Fibroblast of lung (primary cell): ENCODE measurements at places on chromosomes 3 and 15.

GRCh38 chr3:45994419-45995235, 997 bp downstream of the FYCO1 start:
- no peaks in the 10 kb centered on the region for H3K27me3 ChIP-seq
- peak overlapping the region; percentile 86 for H3K27ac ChIP-seq
- no peak for DNase-seq

DNA sequence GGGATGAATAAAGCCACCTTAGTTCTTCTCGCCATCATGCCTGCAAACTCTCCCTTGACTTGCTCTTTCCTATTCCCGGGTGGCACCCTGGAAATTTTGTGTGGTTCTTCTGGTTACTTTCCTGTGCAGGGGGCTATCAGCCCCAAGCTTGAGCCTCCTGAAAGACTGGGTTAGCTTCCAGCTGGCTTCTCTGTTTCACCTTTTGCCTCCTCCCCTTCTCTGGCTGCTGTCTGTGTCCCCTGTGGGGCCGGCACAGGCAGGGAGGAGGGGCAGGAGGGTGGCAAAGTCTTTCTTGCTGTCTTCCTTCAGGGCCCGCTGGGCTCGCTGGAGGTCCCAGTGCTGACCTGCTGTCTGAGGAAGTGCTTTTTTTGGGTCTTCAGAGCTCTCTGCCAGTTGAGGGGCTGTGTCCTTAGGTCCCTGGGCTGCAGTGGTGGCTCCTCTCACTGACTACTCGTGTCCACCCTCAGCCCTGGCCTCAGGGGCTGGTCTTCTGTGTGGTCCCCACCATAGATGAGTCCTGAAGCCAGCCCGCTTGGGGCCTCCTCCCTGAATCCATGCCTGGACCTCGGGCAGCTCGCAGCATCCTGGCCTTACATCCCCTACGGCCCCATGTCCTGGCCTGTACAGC, 196.5 kb downstream of the KLF13 start:
- no peaks in the 10 kb centered on the region for H3K27me3 ChIP-seq
- H3K4me3 ChIP-seq, result no peak overlapping the region

DNA sequence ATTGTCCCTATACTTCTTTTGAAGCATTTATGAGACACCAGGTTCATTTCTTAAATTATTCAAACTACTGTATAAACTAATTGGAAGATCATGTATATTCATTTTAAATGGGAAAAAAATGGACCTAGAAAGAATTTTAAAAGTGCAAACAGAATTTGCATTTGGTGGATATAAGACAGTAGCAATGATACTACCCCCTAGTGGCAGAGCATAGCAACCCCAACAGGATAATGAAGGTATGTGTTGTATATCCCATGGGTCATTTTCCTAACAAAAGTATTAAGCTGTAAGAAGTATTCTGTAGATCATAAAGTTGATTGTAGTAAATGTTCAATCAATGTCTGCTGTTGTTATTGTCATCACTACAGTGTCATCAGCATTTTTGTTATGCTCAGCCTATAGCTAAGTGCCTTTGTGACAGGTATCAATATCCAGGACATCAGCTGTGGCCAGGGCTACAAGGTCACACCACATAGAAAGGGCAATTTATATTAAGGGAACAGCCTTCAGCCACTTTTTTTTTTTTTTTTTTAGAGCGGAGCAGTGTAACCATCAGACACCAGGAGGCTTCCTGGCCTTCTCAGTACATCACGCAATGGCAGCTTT, 175.8 kb downstream of the FOXB1 start:
- DNase-seq, result peak; percentile 73
- H3K4me1 ChIP-seq, result no peaks in the 10 kb centered on the region
- no peaks in the 10 kb centered on the region for H3K27me3 ChIP-seq
- no peak overlapping the region for H3K27ac ChIP-seq
- no peaks in the 10 kb centered on the region for H3K36me3 ChIP-seq
- H3K4me3 ChIP-seq, result no peak overlapping the region

- no peaks in the 10 kb centered on the region for H3K27me3 ChIP-seq
- DNase-seq, result no peak
- no peak overlapping the region for H3K27ac ChIP-seq
- no peak overlapping the region for H3K4me3 ChIP-seq
These were observed 743.0 kb upstream of the CBLB start for GRCh38 chr3:106611841-106612240.

- H3K27me3 ChIP-seq, result no peaks in the 10 kb centered on the region
- H3K4me3 ChIP-seq, result no peak overlapping the region
- peak; percentile 79 for DNase-seq
These were observed 218.6 kb downstream of the GREM1 start for GRCh38 chr15:32936283-32936918.

- H3K27me3 ChIP-seq, result peaks cover 26% of the 10 kb centered on the region
- H3K4me1 ChIP-seq, result no peaks in the 10 kb centered on the region
- DNase-seq, result no peak
- H3K36me3 ChIP-seq, result no peaks in the 10 kb centered on the region
These were observed 12.7 kb downstream of the SLC6A20 start for GRCh38 chr3:45783667-45784066.

DNA sequence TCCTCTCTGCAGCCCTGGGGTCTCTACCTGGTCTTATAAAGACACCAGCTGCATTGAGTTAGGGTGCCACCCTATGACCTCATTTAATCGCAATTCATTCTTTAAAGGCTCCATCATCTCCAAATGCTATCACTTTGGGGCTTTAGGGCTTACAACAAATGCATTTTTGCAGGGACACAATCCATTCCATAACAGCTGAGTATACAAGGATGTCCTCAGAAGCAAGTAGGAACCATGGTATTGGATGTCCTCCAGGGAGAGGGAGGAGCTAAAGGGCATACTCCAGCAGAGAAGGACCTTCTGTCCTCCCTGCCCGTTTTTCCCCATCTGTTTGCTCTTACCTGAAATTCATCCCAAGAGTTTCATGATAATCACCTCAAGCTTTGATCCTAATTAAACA, 30.3 kb downstream of the UMPS start:
- H3K36me3 ChIP-seq, result peaks cover 6% of the 10 kb centered on the region
- H3K4me1 ChIP-seq, result peaks cover 11% of the 10 kb centered on the region
- DNase-seq, result peak; percentile 61
- H3K27me3 ChIP-seq, result no peaks in the 10 kb centered on the region
- H3K4me3 ChIP-seq, result no peak overlapping the region
- H3K27ac ChIP-seq, result no peak overlapping the region

DNA sequence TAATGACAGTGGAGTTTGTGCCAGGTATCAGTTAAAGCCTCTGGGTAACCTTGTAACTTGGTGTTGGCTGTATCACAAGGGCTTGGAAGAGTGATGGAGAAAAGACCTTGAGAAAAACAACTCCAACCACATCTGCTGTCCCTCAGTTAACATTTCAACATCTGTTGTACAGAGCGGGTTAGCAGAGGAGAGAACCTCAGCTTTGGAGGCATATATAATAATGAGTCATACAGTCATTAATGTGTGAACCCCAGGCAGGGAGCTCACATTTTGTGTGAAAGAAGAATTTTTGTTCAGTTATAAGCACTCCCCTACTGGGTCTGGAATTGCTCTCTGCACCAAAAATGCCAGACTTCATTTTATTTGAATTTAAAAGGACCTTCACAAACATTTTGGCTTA, 439.5 kb downstream of the PDCD6IP start:
- peak; percentile 6 for DNase-seq
- H3K27ac ChIP-seq, result no peak overlapping the region
- no peaks in the 10 kb centered on the region for H3K36me3 ChIP-seq
- H3K4me1 ChIP-seq, result no peaks in the 10 kb centered on the region
- H3K4me3 ChIP-seq, result no peak overlapping the region
- H3K27me3 ChIP-seq, result no peaks in the 10 kb centered on the region

GRCh38 chr15:78024519-78024870, 53.0 kb downstream of the TBC1D2B start:
- H3K4me3 ChIP-seq, result no peak overlapping the region
- H3K4me1 ChIP-seq, result peaks cover 6% of the 10 kb centered on the region

GRCh38 chr15:92565351-92566125, 90.0 kb downstream of the FAM174B start:
- H3K36me3 ChIP-seq, result no peaks in the 10 kb centered on the region
- no peaks in the 10 kb centered on the region for H3K4me1 ChIP-seq
- no peak overlapping the region for H3K27ac ChIP-seq
- no peak overlapping the region for H3K4me3 ChIP-seq

GRCh38 chr15:68749793-68750192, 70.9 kb downstream of the ANP32A start:
- no peaks in the 10 kb centered on the region for H3K4me1 ChIP-seq
- H3K27me3 ChIP-seq, result no peaks in the 10 kb centered on the region
- H3K27ac ChIP-seq, result no peak overlapping the region
- no peak overlapping the region for H3K4me3 ChIP-seq
- H3K36me3 ChIP-seq, result no peaks in the 10 kb centered on the region
- DNase-seq, result no peak

GRCh38 chr15:73841756-73842725, 31.3 kb upstream of the TBC1D21 start:
- H3K27me3 ChIP-seq, result peaks cover 11% of the 10 kb centered on the region
- H3K4me3 ChIP-seq, result no peak overlapping the region
- H3K27ac ChIP-seq, result no peak overlapping the region
- no peak for DNase-seq

DNA sequence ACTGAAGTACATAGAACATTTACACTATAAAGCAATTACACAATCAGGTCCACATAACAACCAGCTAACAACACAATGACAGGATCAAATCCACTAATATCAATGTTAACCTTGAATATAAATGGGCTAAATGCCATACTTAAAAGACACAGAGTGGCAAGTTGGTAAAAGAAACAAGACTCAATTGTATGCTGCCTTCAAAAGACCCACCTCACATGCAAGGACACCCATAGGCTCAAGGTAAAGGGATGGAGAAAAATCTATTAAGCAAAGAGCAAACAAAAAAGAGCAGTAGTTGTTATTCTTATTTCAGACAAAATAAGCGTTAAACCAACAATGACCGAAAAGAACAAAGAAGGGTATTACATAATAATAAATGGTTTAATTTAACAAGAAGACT, 183.3 kb downstream of the PYDC2 start:
- no peak overlapping the region for H3K4me3 ChIP-seq
- DNase-seq, result no peak
- H3K27me3 ChIP-seq, result no peaks in the 10 kb centered on the region
- H3K4me1 ChIP-seq, result no peaks in the 10 kb centered on the region
- H3K27ac ChIP-seq, result no peak overlapping the region
- H3K36me3 ChIP-seq, result no peaks in the 10 kb centered on the region

DNA sequence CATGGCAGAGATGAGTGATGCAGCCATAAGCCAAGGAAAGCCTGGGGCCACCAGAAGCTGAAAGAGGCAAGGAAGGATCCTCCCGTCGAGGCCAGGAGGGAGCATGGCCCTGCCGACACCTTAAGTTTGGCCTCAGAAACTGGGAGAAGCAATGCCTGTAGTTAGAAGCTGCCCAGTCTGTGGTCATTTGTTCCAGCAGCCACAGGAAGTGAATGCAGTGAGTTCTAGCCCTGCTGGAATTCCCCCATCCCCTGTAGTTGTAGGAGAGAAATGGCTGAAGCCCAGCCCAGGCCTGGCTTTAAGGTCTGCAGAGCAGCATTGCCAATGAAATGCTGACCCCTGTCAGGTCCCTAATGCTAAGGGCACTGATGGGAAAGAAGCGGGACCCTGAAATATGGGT, 12.2 kb upstream of the CHSY1 start:
- H3K4me3 ChIP-seq, result no peak overlapping the region
- DNase-seq, result no peak
- H3K36me3 ChIP-seq, result no peaks in the 10 kb centered on the region
- no peak overlapping the region for H3K27ac ChIP-seq

GRCh38 chr15:38701149-38701548, 136.5 kb upstream of the RASGRP1 start:
- no peak overlapping the region for H3K4me3 ChIP-seq
- H3K27me3 ChIP-seq, result no peaks in the 10 kb centered on the region
- H3K36me3 ChIP-seq, result no peaks in the 10 kb centered on the region
- H3K27ac ChIP-seq, result no peak overlapping the region
- peaks cover 3% of the 10 kb centered on the region for H3K4me1 ChIP-seq

DNA sequence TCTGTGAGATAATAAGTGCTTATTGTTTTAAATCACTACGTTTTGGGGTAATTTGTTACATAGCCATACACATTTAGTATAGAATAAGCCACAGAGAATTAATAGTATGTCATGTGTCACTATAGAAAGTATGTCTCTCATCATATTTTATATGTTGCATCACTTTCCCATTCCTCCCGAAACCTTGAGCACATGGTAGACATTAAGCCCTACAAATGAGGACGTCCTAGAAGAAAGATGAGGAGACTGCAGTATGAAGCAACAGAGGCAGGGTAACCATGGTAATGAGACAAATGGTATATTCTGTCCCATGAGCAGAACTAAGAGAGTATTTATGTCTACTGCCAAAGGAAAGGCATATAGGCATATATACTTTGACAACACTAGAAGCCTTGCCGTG, 720.2 kb downstream of the ROBO1 start:
- no peaks in the 10 kb centered on the region for H3K36me3 ChIP-seq
- H3K27me3 ChIP-seq, result no peaks in the 10 kb centered on the region
- H3K27ac ChIP-seq, result no peak overlapping the region

GRCh38 chr3:95120921-95121320, 1058.1 kb downstream of the NSUN3 start:
- H3K4me1 ChIP-seq, result no peaks in the 10 kb centered on the region
- DNase-seq, result peak; percentile 3
- no peak overlapping the region for H3K27ac ChIP-seq
- H3K36me3 ChIP-seq, result no peaks in the 10 kb centered on the region

DNA sequence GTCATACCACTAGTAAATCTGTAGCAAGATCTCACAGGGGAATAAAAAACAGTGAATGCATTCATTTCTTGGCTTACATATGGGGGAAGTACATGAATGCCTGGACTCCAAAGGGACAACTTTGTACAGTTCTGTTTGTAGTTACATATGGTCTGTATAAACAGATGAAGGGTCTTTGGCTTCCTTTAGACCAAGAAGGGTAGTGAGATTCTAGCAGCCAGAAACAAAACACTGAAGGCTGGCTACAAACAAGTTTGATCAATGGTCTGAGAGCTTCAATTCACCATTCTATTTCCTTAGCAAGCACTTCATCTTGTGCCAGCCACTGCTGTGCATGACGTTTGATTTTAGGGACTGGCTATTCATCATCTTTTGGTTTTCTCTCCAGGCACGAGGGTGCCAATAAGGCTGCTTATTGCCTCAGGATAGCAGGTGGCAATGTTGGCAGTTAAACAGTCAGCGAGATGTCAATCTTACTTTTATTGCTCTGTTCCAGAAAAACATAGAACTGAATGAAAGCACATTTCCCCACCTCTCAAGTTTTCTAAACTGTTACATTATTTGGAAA, 313.7 kb upstream of the COL8A1 start:
- no peak overlapping the region for H3K27ac ChIP-seq
- no peak for DNase-seq
- H3K4me1 ChIP-seq, result no peaks in the 10 kb centered on the region
- H3K36me3 ChIP-seq, result no peaks in the 10 kb centered on the region
- H3K27me3 ChIP-seq, result no peaks in the 10 kb centered on the region

DNA sequence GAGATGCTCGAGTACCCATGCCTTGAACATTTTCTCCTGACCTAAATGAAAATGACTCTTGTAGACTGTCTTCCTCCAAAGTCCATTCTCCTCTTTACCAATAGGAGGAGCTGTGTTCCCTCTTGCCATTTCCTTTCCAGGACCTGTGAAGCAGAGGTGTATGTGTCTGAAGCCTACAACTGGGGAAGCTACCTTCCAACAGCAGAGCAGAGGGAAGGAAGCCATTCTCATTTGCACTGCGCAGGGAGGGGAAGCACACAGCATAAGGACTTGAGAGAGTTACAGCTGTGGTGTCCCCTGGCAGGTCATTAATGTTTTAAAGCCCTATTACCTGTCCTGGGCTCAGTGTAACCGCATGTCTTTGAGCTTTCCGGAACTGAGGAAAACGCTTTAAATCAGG, 38.7 kb downstream of the HSPBAP1 start:
- no peaks in the 10 kb centered on the region for H3K4me1 ChIP-seq
- H3K27ac ChIP-seq, result no peak overlapping the region
- no peaks in the 10 kb centered on the region for H3K36me3 ChIP-seq
- DNase-seq, result peak; percentile 10
- H3K27me3 ChIP-seq, result no peaks in the 10 kb centered on the region
